T-helper 17 cell (primary cell): ENCODE measurements at places on chromosomes 6 and 20.

DNA sequence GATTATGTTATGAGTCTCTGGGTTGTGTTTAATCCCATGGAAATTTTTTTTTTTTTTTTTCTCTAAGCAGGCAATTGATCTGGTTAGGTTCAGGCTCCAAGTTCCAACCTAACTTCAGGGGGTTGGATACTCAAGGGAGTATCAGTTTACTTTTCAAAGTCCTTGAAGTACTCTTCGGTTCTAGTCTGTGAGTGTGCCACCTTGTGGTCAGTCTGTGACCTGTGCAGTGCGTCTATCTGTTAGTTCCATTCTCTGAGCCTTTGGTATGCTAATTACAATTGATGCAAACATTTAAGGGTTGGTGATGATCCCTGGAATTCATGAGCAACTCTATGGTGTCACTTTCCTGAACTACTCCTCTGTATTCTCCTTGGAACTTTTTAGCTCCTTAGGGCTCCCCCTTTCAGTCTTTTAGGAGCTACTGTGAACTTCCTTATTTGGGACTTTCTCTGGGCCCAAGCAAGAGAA, 342.0 kb downstream of the SOX4 start:
- H3K27me3 ChIP-seq: no peaks in the 10 kb centered on the region
- no peak overlapping the region for H3K4me3 ChIP-seq
- H3K4me1 ChIP-seq: no peaks in the 10 kb centered on the region
- H3K27ac ChIP-seq: no peak overlapping the region

DNA sequence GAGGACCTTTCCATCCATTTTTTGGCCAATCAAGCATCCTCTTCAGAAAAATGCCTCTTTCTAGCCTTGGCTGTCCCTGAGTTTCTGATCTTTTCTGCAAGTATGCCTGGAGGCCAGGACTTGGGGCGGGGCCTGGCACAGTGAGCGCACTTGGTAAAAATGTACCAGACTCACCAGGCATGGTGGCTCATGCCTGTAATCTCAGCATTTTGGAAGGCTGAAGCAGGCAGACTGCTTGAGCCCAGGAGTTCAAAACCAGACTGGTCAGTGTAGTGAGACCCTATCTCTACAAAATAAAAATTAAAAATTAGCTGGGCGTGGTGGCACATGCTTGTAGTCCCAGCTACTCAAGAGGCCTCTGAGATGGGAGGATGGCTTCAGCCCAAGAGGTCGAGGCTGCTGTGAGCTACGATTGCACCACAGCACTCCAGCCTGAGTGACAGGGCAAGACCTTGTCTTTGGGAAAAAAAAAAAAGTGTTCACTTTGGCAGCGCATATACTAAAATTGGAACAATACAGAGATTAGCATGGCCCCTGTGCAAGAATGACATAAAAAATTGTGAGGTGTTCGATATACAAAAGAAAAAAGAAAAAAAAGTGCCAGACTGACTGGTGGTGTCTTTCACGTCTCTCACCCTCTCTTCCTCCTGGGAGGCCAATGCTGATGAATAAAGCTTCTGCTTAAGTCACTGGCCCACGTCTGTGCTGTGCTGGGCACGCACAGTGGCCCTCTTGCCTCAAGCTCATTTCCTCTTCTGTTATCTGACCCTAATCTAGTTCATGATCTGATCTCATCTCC, 18.1 kb upstream of the SLC9A8 start:
- H3K4me3 ChIP-seq: no peak overlapping the region
- peaks cover 16% of the 10 kb centered on the region for H3K4me1 ChIP-seq
- no peak for DNase-seq
- peaks cover 4% of the 10 kb centered on the region for H3K36me3 ChIP-seq

DNA sequence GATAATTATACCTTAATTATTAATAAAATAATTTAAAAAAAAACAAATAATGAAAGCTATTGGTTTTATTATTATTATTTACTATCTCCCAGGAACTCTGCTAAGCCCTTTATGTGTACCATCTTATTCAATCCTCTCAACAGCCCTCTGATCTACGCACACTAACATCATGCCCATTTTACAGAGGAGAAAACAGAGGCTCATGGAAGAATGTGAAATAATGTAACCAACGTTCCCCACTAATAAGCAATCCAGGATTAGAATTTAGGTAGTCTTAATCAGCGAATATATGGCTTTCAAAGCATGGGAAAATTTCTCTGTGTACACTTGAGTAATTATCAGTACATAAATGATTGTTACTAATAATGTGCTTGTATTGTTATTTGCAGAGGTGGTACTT, 89.0 kb downstream of the MAFB start:
- no peak overlapping the region for H3K4me3 ChIP-seq
- no peaks in the 10 kb centered on the region for H3K36me3 ChIP-seq
- no peak overlapping the region for H3K27ac ChIP-seq
- DNase-seq: no peak
- H3K27me3 ChIP-seq: peaks cover 15% of the 10 kb centered on the region

GRCh38 chr20:63473555-63474449, 1.3 kb upstream of the KCNQ2 start:
- peaks cover 6% of the 10 kb centered on the region for H3K4me1 ChIP-seq
- peaks cover 2% of the 10 kb centered on the region for H3K36me3 ChIP-seq
- no peak overlapping the region for H3K4me3 ChIP-seq
- DNase-seq: no peak

- no peaks in the 10 kb centered on the region for H3K27me3 ChIP-seq
- H3K27ac ChIP-seq: no peak overlapping the region
- H3K36me3 ChIP-seq: no peaks in the 10 kb centered on the region
- H3K4me3 ChIP-seq: no peak overlapping the region
- peaks cover 27% of the 10 kb centered on the region for H3K4me1 ChIP-seq
- DNase-seq: no peak
Measured at GRCh38 chr6:6593867-6594468, 5.4 kb downstream of the LY86 start.

- no peaks in the 10 kb centered on the region for H3K27me3 ChIP-seq
- peaks cover 26% of the 10 kb centered on the region for H3K4me1 ChIP-seq
- H3K4me3 ChIP-seq: peak overlapping the region; percentile 99
- no peaks in the 10 kb centered on the region for H3K36me3 ChIP-seq
- H3K27ac ChIP-seq: peak overlapping the region; percentile 97
Measured at GRCh38 chr6:45378334-45378926, 696 bp upstream of the SUPT3H start.

GRCh38 chr20:53785320-53785719, 191.7 kb upstream of the ZNF217 start:
- H3K27ac ChIP-seq: no peak overlapping the region
- peaks cover 5% of the 10 kb centered on the region for H3K4me1 ChIP-seq
- H3K36me3 ChIP-seq: no peaks in the 10 kb centered on the region
- DNase-seq: no peak
- H3K27me3 ChIP-seq: no peaks in the 10 kb centered on the region
- H3K4me3 ChIP-seq: no peak overlapping the region

DNA sequence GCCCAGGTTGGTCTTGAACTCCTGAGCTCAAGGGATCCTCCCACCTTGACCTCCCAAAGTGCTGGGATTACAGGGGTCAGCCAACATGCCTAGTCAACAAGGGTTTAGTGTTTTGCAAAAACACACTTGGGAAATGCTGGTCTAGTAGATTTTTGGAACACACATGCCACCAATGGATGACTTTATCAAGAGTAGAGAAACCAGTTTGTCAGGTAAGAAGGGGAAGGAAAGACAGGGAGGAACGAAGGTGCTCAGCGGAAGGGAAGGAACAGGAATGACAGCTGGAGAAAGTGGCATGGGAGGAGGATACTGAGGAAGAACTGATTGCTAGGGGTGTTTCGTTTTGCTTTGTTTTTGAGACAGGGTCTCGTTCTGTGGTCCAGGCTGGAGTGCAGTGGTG, 15.6 kb upstream of the SEC63 start:
- DNase-seq: no peak
- peaks cover 15% of the 10 kb centered on the region for H3K27me3 ChIP-seq
- peaks cover 10% of the 10 kb centered on the region for H3K4me1 ChIP-seq
- no peak overlapping the region for H3K4me3 ChIP-seq

DNA sequence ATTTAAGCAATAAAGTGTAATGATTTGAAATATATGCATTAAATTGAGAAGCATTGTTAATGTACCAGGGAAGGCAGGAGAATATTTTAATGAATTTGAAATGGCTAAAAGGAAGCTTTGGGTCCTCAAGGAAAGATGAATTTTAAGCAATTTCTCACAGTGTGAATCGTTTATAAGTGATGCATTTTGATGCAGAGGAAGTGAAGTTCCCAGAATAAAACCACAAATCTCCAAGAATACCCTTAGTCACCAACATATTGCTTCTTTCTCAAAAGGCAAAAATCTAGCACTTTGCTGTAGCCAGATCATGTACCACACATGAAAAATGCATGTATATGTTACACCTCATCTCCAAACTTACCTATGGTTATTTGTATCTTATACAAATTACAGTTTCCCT, 11.7 kb downstream of the TPD52L1 start:
- no peak overlapping the region for H3K4me3 ChIP-seq
- DNase-seq: no peak
- H3K27ac ChIP-seq: no peak overlapping the region
- H3K4me1 ChIP-seq: no peaks in the 10 kb centered on the region
- H3K36me3 ChIP-seq: no peaks in the 10 kb centered on the region
- no peaks in the 10 kb centered on the region for H3K27me3 ChIP-seq

- H3K27ac ChIP-seq: no peak overlapping the region
- no peaks in the 10 kb centered on the region for H3K36me3 ChIP-seq
- no peaks in the 10 kb centered on the region for H3K4me1 ChIP-seq
Measured at GRCh38 chr6:55897346-55897745, 22.0 kb upstream of the BMP5 start.

DNA sequence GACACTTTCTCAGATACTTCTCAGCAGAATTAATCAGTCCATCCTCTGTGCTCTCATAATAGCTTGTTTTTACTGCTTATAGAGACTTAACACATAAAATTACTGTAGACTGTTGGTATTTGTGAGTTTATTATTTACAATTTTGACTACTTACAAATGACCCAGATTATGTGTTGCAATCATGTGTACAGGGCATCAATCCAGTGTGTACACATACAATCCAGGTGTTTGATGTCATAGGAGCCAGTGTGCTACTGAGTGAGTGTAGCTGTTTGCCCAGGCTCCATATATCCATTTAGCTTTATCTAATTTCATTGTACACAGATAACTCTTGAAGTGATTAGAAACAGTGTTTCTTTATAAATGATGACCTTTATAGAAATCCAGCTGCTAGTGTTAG, 31.3 kb downstream of the TRMT11 start:
- no peak overlapping the region for H3K27ac ChIP-seq
- peaks cover 8% of the 10 kb centered on the region for H3K4me1 ChIP-seq
- H3K4me3 ChIP-seq: no peak overlapping the region
- no peak for DNase-seq

GRCh38 chr6:107121266-107121665, 6.0 kb upstream of the BEND3 start:
- no peaks in the 10 kb centered on the region for H3K36me3 ChIP-seq
- peaks cover 8% of the 10 kb centered on the region for H3K4me1 ChIP-seq
- H3K27me3 ChIP-seq: peaks cover 8% of the 10 kb centered on the region
- no peak overlapping the region for H3K4me3 ChIP-seq

DNA sequence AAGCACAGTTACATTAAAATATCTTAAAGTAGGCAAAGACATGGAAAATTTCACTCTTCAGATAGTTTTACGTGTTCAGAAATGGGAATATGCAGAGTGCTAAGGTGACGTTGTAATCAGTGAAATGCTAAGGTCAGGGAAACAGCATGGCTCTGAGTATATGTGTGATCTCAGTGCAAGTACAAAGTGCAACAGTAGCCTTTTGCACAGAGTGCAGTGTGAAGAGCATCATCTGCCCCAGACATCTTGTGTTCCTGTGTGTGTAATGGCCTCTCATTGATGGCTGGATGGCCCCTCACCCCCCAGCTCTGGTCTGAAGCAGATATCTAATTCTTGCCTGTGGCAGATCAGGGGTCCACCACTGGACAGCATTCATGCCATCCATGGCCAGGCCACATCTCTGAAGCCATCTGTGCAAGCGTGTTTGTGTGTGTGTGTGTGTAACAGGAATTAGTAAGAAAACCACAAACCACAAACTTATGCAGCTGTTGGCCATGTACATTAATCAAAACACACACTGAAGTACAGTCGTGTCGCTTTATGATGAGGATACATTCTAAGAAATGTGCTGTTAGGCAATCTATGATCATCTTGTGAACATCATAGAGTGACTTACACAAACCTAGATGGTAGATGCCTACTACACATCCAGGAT, 165.1 kb downstream of the RALGAPA2 start:
- peaks cover 8% of the 10 kb centered on the region for H3K4me1 ChIP-seq
- peak overlapping the region; percentile 57 for H3K27ac ChIP-seq
- no peak for DNase-seq
- peaks cover 8% of the 10 kb centered on the region for H3K36me3 ChIP-seq
- no peaks in the 10 kb centered on the region for H3K27me3 ChIP-seq

- H3K36me3 ChIP-seq: no peaks in the 10 kb centered on the region
- no peak overlapping the region for H3K4me3 ChIP-seq
- H3K27me3 ChIP-seq: no peaks in the 10 kb centered on the region
Measured at GRCh38 chr20:55744896-55745295, 260.4 kb downstream of the CBLN4 start.

DNA sequence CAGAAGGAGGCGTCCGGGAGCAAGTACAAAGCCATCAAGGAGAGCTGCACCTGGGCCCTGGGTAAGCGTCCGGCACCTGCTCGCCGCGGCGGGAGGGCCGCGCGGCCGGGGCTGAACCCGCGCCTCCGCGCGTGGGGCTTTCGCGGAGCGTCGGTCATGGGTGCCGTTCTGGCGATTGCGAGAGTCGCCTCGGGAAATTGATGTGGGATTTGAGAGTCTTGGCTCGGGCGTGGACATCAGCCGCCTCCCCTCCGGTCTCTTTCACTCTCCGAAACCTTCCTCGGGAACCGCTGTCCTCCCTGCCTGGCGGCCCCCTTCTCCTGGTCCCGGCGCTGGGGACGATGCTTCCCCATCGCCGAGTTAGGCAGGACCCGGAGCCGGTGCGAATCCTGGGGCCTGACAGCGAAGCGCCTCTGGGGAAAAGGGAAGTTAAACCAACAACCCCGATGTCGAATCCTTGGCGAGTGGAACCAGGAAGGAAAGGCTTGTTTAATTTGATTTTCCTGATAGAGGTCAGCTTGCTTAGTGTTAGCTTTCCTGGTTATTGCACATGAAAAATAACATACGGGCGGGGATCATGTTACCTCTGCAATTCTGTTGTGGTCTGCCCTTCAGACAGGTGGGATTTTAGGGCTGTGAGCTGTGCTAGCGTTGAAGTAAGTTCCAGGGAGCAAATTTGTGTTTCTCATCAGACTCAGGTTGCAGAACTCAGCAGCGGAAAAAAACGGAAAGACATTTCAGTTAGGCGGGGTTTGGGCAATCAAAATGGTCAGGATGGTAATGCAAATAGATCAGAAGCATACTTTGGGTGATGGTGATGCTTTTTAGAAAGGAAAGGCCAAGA, 594 bp downstream of the ARFGEF3 start:
- peaks cover 53% of the 10 kb centered on the region for H3K27me3 ChIP-seq
- H3K4me1 ChIP-seq: peaks cover 17% of the 10 kb centered on the region
- H3K27ac ChIP-seq: no peak overlapping the region
- no peak for DNase-seq

GRCh38 chr6:45074439-45074838, 253.7 kb upstream of the RUNX2 start:
- H3K4me1 ChIP-seq: peaks cover 8% of the 10 kb centered on the region
- DNase-seq: no peak
- H3K36me3 ChIP-seq: peaks cover 4% of the 10 kb centered on the region
- no peaks in the 10 kb centered on the region for H3K27me3 ChIP-seq
- H3K27ac ChIP-seq: no peak overlapping the region

GRCh38 chr6:119643876-119644275, 294.3 kb upstream of the MAN1A1 start:
- no peak for DNase-seq
- no peak overlapping the region for H3K4me3 ChIP-seq
- H3K27ac ChIP-seq: no peak overlapping the region
- peaks cover 7% of the 10 kb centered on the region for H3K27me3 ChIP-seq

- no peaks in the 10 kb centered on the region for H3K27me3 ChIP-seq
- H3K27ac ChIP-seq: peak overlapping the region; percentile 67
- H3K4me1 ChIP-seq: peaks cover 19% of the 10 kb centered on the region
- no peak for DNase-seq
Measured at GRCh38 chr6:38261626-38262025, 378.1 kb downstream of the BTBD9 start.
